ENCODE measurements at places on chromosomes 13 and 19.
A peak's percentile ranks its signal among the peaks of the same experiment; 100 is the strongest.

GRCh38 chr13:108855737-108856387 lies 226.5 kb downstream of the MYO16 start:
- DNase-seq = no peak

DNA sequence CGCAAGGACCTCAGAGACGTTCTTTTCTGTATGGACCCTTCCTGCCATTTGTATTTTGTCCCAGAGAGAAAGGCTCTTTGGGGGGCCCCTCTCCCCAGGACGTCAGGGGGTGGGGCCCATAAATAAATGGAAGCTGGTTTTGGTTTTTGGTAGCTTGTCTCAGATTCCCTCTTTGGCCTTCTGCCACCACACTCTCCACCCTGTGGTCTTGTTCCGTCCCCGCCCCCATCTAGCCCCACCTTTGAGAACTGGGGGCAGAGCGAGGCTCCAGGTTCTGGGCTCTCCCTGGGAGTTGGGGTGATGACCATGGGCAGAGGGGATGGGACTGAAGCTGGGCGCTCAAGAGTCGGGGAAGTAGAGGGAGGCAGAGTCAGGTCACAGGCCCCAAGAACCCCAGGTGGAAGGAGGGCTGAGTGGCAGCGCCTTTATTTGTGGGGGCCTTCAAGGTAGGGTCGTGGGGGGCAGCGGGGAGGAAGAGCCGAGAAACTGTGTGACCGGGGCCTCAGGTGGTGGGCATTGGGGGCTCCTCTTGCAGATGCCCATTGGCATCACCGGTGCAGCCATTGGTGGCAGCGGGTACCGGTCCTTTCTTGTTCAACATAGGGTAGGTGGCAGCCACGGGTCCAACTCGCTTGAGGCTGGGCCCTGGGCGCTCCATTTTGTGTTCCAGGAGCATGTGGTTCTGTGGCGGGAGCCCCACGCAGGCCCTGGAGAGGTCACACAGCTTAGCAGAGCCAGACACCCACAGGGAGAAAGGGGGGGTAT lies 3.3 kb downstream of the ISYNA1 start:
- DNase-seq = no peak

DNA sequence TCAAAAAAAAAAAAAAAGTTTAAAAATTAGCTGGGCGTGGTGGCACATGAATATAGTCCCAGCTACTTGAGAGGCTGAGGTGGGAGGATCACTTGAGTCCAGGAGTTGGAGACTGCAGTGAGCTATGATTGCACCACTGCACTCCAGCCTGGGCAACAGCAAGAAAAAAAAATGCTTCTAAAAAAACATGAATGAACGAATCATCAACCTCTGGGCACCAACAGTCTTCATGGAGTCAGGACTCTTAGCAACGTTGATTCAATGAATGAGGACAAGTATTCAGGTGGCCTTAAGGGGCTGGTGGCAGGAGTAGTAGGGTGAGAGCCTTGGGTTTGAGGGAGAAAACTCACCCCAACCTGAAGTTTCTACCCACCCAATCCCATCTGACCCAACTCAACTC lies 20.6 kb upstream of the OLFM2 start:
- no peak for DNase-seq

GRCh38 chr19:2015608-2015950 lies at the start of gene BTBD2:
TSS of gene BTBD2 (minus strand) at chr19:2015714. CDS start at chr19:2015703, 11 bp downstream.
- no peak for DNase-seq

- DNase-seq = no peak
Measured at GRCh38 chr13:50244355-50244712, 229.1 kb downstream of the KCNRG start.

- peak; percentile 43 for DNase-seq
Measured at GRCh38 chr19:47111006-47111621, 2.5 kb downstream of the ZC3H4 start.

GRCh38 chr19:27964185-27964584 lies 1248.8 kb downstream of the UQCRFS1 start:
- no peak for DNase-seq

GRCh38 chr13:27044837-27045570 lies 126.6 kb downstream of the USP12 start:
- DNase-seq = peak; percentile 21

GRCh38 chr19:46299004-46299509 lies 2.2 kb downstream of the HIF3A start:
- no peak for DNase-seq

- no peak for DNase-seq
Measured at GRCh38 chr13:110228936-110229904, 77.7 kb downstream of the COL4A1 start.

All from memory B cell (primary cell).